AG08395 (cell line): ENCODE measurements at places on chromosomes 1 and 21.

DNA sequence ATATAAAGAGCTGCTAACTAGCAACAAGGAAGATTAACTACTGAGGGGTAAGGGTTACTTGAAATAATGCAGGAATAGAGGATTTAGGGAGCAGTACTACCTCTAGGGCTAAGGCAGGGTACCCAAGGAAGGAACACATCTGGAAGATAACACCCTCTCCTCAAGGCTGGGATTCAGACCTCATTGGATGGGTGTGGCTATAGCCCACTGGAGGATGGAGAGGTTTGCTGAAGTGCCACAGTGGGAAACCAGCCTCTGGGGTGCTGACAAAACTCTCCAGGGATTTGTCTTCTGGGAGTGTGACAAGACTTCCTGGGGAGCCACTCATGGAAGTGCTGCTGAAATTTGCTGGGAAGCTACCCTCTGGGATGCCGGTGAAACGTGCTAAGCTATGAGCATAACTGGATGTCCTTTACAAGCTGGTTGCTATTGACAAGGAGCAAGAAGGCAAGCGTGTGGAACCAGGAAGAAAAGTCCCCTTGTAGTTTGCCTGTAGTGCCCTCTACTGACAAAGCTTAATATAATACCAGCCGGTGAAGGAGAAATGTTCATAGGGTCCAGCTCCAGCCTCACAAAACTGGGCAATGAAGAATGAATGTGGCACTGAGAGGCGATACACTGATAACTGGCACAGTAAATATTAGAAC, 122.8 kb upstream of the USP24 start:
- peak; percentile 51 for DNase-seq

- DNase-seq, result no peak
Observed at GRCh38 chr1:45879885-45880598, 76.6 kb downstream of the MAST2 start.

- DNase-seq, result no peak
Observed at GRCh38 chr21:38048167-38048566, 131.9 kb upstream of the KCNJ6 start.

DNA sequence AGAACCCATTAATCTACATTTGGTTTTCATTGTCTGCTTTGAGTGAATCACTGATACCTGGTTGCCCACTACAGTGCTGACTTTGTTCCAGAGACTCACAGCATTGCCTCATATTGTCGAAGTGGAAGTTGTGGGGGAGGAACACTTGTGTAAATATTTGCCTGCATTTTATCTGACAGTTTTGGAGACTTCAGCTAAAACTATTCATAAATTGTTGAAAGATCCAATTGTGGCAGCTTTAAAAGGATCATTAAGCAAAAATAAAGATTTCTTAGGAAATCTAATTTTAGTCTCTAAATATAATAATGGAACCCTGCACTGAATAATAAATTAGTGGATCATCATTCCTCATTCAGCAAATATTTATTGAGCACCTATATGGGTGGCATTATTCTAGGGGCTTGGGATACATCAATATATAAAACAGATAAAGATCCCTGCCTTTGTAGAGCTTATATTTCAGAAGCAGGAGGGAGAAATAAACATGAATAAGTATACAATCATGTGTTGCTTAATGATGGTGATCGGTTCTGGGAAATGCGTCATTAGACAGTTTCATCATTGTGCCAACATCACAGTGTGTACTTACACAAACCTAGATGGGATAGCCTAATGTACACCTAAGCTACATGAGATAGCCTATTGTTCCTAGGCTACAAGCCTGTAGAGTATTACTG, 73.5 kb downstream of the OSBPL9 start:
- no peak for DNase-seq

DNA sequence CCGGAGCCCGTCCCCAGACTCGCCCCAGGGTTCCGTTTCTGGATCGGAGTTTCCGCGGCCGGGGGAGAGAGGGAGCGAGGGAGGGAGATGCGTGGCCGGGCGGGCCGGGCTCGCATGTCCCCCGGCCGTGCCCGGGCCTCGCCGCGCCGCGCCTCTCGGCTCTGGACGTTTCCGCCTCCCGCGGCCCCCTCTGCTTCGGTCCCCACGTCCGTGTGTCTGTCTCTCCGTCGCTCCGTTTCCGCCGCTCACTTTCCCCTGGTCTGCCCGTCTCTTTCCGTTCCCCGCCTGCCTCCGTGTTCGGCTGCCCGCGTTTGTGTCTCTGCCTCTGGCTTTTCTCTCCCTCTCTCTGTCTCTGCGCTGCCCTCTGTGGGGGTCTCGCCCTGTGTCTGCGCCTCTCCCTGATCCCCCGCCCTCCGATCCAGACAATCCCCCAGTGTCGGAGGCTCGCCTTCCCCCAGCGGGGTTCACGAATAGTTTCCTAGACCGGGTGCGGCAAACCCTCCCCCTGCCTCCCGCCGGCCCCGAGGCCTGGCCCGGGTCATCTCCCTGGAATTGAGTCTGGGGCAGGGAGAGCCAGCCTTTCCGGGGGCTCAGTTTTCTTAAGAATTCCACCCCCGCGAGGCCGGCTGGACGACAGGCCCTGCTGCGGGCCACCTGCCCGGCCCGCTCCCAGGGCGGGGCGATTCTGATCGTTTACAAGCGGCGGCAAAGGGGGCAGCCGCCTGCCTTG, 735 bp downstream of the NBL1 start:
- DNase-seq, result peak; percentile 38

DNA sequence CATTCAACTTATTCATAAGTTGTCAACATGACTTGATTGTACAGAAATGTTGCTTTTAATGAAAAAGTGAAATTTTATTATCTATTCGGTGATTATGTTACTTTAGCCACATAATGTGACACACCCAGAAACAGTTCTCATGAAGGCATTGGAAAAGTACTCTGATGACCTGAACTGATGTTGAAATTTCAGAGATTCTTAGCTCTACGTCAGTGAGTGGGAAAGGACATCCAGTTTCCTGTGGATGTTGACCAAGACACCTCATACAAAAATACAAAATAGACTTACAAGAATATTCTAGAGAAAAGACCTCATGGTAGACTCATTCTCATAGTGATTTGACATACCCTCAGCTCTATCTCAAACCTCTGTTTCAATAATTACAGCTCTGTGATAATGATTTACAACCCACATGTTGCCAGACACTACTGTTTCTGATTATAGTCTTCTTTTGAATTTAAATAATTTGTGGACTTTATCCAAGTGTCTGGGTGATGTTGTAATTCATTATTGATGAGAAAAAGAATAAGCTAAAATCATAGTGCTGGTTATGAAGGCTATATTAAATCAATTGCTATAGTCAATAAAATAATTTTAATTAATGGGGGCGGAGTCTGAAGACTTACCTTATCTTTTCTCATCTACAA, 37.3 kb downstream of the KCNK2 start:
- peak; percentile 25 for DNase-seq

DNA sequence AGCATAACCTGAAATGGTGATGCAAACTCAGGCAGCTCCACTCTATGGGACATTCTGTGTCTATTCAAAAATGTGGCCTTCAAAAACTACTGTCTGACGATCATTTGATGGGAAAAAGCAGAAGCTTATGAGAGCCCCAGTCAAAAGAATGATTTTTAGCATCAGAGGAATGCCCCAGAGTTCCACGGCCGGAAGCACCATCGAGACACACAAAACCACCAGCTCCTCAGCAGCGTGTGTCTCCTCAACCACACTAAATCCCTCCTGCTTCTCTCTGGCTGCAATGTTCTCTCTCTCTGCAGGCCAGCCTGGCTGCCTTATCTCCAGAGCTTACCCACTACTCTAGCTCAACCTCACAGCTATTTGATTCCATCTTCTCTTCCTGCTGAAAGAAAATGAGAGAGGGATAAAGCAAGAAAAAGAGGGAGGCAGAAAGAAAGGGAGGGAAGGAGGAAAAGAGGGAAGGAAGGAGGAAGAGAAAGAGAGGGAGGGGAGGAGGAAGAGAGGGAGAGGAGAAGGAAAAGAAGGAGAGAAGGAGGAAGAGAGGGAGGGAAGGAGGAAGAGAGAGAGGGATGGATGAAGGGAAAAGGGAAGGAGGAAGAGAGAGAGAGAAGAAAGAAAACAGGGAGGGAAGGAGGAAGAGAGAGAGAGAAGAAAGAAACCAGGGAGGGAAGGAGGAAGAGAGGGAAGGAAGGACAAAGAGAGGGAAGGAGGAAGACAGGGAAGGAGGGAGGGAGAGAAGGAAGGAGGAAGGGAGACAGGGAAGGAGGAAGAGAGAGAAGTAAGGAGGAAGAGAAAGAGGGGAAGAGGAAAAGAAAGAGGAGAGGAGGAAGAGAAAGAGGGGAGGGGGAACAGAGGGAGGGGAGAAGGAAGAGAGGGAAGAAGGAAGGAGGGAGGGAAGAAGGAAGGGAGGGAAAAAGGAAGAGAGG, 33.5 kb upstream of the LAPTM5 start:
- DNase-seq, result no peak

DNA sequence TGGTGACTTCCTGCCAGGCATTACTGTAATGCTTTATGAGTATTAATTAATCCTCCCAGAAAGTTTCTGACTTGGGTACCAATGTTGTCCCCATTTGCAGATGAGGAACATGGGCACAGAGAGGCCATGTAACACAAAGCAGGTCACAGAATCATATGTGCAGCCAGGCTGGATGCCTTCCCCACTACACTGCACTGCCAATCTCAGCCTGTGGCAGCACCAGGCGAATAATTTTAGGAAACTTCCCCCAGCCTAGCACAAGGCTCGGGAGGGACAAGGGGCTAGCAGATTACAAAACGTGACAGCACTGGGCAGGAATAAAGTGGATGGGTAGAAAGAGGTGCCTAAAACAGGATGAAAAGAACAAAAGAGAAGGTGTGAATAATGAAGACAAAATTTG, 331.7 kb upstream of the PROX1 start:
- DNase-seq, result no peak

DNA sequence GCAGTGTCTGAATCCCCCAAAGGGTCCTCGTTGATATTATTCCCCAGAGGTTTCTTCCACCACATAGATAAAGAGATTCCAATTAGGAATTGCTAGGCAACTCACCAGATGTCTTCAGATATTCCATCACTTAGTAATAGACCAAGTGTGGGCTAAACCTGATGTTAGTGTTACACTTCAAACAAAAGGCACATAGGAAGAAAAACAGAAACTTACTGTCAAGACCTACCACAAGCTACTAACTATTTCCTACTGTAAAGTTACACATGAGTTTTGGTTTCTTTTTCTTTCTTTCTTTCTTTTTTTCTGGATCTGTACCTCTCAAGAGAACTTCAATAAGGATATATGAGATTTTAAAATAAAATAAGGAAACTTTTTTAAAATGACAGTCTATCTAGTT, 879.1 kb upstream of the NEGR1 start:
- DNase-seq, result no peak

DNA sequence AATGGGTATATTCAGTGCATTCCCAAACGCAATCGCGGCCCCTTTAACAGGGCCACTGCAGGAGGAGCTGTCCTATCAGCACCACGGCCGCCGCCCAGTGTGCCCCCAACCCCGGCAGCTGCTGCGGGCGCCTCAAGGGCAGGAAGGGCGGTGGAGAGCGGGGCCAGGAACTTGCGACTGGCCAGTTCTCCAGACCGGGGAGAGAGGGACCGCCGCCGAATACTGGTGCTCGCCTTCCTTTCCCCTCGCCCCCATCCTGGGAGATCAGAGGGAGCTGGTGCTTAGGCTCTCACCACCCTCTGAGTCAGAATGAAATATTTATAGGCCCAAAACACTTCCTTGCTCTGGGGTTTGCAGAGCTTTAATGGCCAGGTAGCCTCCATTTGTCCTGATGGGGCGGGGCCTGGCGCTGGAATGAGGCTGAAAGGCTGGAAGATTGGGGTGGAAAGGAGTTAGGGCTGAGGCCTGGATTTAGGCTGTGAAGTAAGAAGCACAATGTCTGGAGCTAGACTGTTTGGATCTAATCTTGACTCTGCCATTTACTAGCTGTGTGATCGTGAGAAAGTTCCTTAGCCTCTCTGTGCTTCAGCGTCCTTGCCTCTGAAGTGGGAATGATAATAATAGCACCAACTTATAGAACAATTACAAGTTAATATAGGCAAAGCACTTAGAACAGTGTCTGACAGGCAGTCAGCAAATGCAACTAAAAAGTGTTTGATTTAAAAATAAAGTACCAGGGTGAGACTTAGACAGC, 75.5 kb downstream of the NAV1 start:
- peak; percentile 63 for DNase-seq

- no peak for DNase-seq
Observed at GRCh38 chr1:31436596-31437432, 23.8 kb downstream of the SERINC2 start.

GRCh38 chr1:35931446-35932157, 697 bp downstream of the AGO3 start:
- DNase-seq, result peak; percentile 11

DNA sequence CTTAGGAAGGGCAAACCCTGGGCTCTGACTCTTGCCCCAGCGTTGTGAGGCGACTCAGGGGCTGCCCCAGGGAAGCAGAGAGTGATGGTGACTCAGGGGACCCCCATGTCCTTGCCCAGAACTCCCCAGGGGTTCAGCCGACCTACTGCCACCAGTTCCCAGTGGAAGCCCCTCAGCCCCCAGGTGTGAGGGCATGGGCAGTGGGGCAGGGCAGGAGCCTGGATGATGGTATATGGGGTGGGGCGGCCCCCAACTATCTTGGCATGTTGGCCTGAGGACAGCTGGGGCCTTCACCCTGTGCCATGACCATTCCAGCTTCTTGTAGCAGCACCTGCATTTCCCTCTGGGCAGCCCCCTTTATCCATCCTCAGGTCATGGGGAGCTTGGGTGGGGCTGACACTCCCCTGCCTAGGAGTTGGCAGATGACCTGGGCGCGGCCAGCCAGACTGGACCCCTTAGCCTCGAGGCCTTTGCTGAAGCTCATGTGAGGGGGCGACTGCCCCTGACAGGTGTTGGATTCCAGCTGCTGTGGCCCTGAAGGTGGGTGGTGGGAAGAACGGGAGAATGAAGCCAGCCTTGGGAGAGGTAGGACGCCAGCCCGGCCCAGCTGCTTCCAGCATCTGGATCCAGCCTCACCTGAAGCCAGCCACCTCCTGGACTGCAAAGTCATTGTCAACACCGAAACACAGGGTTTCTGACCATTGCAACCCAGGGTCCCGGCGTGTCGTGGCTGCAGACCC, 1.8 kb upstream of the FNDC10 start:
- DNase-seq, result no peak

GRCh38 chr1:227612658-227613057, 49.3 kb downstream of the ZNF678 start:
- no peak for DNase-seq

DNA sequence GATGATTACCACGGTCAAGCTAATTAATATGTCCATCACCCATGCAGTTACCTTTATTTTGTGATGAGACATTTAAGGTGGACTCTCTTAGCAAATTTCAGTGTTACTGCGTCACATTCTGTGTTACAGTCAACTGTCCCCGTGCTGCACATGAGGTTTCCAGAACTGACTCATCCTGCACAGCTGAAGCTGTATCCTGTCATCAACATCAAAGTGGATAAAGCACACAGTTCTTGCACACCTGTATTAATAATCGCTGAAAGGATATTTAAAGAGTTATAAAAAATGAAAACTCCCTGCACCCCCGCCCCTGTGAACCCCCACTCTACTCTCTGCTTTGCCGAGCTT, 3.4 kb upstream of the KRTAP10-5 start:
- DNase-seq, result no peak

GRCh38 chr1:53406551-53407235, 52.5 kb upstream of the DMRTB1 start:
- no peak for DNase-seq

GRCh38 chr1:221823149-221823548, 81.3 kb upstream of the DUSP10 start:
- DNase-seq, result no peak

GRCh38 chr1:172145231-172145651, 275.2 kb upstream of the C1orf105 start:
- peak; percentile 24 for DNase-seq

GRCh38 chr1:113657556-113658063, 101.7 kb downstream of the PHTF1 start:
- DNase-seq, result no peak

- no peak for DNase-seq
Observed at GRCh38 chr1:10867914-10868598, 71.6 kb upstream of the CASZ1 start.

GRCh38 chr1:229325853-229326487, 16.9 kb downstream of the CCSAP start:
- DNase-seq, result no peak
